LHCN-M2 (cell line): ENCODE measurements at places on chromosomes 3 and 15. TPM values are rescaled to one million over a fixed set of nuclear protein-coding genes. Genes with fewer than 3 reads are reported as not detected.

The PLA2G4D gene
- total RNA-seq, result not detected in 2 replicates

The PCBP4 gene
- total RNA-seq, result 189 and 276 TPM in 2 replicates

The ECE2 gene
- not detected in 2 replicates for total RNA-seq

The PGBD4 gene
- total RNA-seq, result 1.7 and 1.9 TPM in 2 replicates

The AADAC gene
- not detected in 2 replicates for total RNA-seq

The STT3B gene
- 132 and 144 TPM in 2 replicates for total RNA-seq

The TRAT1 gene
- total RNA-seq, result not detected in 2 replicates

The IL5RA gene
- not detected in 2 replicates for total RNA-seq

The GHRL gene
- not detected in 2 replicates for total RNA-seq

The IL20RB gene
- total RNA-seq, result 0.57 and 2.2 TPM in 2 replicates

The ATP13A5 gene
- not detected in 2 replicates for total RNA-seq

The SIAH2 gene
- total RNA-seq, result 21.0 and 22.1 TPM in 2 replicates

The ARGFX gene
- total RNA-seq, result not detected in 2 replicates

The GOLGA8T gene
- total RNA-seq, result not detected in 2 replicates
